ENCODE measurements at places on chromosomes 7 and 10.

DNA sequence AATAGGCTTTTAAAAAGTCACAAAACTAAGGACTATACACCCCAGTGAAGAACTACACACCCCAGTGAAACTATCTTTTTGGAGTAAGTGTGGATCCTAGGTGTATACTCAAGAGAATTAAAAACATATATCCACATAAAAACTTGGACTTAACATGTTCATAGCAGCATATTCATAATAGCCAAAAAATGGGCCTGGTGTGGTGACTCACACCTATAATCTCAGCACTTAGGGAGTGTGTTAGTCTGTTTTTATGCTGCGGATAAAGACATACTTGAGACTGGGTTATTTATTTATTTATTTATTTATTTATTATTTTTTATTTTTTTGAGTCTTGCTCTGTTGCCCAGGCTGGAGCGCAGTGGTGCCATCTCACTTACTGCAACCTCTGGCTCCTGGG is 19.0 kb upstream of the COMTD1 start:
- DNase-seq = no peak

- DNase-seq = no peak
Measured at GRCh38 chr10:74949843-74950765, 123.7 kb downstream of the KAT6B start.

DNA sequence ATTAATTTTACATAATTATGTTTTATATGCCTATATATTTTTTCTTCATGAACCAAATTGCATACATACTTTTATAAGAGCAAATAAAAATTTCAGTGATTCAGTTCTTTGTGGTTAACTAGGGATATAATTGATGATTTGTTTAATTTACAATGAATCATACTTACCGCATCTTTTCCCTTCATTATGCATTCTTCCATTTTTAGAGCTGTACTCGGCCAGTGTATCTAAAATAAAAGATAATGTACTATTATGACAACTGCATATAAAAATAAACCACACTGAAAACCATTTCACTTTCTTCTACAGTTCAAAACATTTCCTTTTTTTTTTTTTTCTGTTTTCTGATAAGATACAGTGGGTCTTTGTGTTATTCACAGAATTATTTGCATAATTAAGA is 179.9 kb downstream of the SEMA3E start:
- no peak for DNase-seq

GRCh38 chr7:70016044-70016770 is 417.9 kb downstream of the AUTS2 start:
- no peak for DNase-seq

DNA sequence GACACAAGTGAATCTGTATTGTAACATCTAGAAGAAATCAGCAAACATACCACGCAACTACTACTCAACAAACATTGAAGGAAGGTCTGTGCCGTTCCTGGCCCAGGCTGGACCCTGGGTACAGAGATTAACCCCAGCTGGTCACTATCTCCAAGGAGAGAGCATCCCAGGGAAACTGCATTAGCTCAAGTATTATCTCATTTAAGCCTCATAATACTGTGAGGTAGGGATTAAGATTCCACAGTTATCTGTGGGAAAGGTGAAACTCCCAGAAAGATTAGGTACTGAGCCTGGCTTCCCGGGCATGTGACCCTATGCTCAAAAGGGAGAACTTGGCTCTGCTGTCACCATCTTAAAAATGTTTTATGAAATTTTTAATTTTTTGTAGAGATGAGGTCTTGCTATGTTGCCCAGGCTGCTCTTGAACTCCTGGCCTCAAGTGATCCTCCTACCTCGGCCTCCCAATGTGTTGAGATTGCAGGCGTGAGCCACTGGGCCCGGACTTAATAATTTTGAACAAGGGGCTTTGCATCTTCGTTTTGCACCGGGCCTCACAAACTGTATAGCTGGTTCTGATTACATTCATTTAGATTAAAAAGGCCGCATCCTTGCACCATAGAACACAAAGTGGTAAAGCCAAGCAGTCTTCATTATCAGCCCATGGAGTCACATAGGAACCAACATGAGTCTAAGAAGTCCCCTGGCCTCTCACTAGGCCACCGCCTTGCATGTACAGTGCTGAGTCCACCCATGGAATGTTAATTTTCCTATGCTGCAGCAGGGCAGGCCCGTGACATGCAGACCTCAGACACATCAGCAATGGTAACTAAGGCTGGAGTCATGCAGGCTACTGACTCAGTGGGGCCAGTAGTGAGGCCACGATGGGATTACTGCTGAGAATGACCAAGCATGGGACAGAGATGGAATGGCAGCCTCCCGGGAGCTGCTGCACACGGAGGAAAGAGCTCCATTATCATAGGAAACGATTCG is 5.5 kb upstream of the CTBP2 start:
- no peak for DNase-seq

- DNase-seq = no peak
Measured at GRCh38 chr10:79025199-79025832, 43.5 kb upstream of the ZMIZ1 start.

- no peak for DNase-seq
Measured at GRCh38 chr10:124166431-124167125, 73.2 kb upstream of the CHST15 start.

GRCh38 chr10:43377424-43377883 is 6.0 kb downstream of the FXYD4 start:
- DNase-seq = no peak

- DNase-seq = no peak
Measured at GRCh38 chr7:70504254-70504653, 627.7 kb upstream of the GALNT17 start.

DNA sequence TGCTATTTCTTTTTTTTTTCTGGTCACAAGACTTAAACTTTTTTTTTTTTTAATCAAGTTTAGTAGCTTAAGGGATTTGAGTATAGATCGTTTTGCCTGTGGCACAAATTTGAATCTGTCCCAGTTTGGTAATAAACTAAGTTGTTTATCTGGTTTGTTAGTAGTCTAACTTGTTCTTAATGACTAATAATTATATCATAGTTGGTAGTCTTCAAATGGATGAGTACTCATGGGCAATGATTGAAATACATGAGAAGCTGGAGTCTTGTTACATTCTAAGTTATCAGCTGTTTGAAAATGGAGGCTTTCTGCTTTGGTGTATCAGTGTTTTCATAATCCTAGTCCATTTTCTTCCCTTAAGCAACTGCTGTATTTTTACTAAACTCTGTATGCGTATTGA is 12.3 kb downstream of the BTAF1 start:
- DNase-seq = no peak

DNA sequence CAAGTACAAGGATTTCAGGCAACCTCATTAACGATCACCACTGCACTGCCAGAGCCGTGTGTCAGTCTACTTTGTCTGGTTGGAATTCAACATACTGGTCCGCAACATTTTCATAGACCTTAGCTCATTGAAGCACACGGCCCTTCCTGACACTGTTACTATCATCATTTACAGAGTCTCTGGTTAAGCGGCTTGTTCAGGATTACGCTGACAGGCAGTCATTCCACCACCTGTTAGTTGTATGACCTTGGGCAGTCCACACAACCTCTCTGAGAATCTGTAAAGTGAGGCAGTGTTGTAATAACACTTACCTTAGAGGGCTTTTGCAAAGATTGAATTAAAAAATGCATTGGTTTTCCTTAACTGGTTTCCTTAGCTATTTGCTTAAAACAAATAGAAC is 112.6 kb downstream of the AOAH start:
- DNase-seq = no peak

- no peak for DNase-seq
Measured at GRCh38 chr7:113370910-113371309, 252.6 kb upstream of the SMIM30 start.

DNA sequence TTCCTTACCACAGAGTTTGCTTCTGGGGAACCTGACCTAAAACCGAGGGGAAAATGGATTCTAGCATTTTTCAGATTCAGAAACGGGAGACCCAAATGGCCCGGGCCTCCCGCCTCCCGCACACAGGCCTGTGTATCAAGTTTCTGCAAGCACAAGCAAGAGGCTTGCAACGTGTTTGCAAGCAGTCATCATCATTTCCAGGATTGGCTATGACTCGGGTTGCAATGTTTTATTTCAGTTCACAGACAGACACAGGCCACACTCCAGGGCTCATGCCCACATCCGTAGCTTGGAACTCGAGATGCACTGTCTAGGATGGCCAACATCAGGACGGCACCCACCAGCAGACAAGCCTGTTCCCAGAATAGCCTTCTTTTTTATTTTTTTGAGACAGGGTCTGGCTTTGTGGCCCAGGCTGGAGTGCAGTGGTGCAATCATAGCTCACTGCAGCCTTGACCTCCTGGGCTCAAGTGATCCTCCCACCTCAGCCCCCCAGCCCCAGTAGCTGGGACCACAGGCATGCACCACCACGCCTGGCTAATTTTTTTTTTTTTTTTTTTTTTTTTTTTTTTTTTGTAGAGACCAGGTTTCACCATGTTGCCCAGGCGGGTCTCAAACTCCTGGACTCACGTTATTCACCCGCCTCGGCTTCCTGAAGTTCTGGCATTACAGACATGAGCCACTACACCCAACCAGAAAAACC is 68.1 kb upstream of the FOXK1 start:
- DNase-seq = no peak

DNA sequence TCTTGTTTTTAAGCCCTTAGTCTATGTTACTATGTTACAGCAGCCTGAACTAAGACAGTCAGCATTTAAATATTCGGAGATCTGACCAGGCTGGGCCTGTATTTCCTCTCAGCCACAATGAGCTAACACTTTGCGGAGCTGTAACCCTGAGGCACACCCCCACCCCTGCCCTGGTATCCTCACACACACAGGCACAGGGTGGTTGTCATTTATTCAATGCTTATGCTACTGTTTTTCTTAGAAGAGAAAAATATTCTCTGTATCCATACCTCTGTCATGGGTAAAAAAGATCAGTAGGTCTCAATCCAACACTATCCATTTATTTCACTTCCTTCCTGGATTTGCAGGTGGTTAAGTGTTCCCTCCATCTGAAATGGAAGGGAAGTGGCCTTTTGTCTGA is 80.3 kb upstream of the TRIL start:
- no peak for DNase-seq

DNA sequence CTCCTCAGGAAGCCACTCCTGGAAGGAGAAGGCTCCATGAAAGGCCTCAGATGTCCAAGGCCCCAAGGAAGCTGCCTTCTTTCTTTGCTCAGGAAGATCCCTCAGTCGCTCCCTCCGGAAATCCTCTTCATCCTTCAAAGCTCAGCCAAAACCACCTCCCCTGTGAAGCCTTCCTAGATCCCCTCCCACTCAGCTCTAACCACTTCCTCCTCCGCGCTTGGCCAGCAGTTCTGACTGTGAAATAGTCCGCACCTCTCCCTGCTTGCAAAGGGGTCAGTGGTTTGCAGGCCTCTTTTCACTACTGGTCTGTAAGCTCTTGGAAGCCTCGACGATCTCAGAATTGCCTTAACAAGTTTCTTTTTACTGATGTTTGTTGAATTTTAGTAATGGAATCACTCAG is 23.9 kb downstream of the PYROXD2 start:
- peak; percentile 7 for DNase-seq

- no peak for DNase-seq
Measured at GRCh38 chr10:17022896-17023295, 106.7 kb downstream of the CUBN start.

DNA sequence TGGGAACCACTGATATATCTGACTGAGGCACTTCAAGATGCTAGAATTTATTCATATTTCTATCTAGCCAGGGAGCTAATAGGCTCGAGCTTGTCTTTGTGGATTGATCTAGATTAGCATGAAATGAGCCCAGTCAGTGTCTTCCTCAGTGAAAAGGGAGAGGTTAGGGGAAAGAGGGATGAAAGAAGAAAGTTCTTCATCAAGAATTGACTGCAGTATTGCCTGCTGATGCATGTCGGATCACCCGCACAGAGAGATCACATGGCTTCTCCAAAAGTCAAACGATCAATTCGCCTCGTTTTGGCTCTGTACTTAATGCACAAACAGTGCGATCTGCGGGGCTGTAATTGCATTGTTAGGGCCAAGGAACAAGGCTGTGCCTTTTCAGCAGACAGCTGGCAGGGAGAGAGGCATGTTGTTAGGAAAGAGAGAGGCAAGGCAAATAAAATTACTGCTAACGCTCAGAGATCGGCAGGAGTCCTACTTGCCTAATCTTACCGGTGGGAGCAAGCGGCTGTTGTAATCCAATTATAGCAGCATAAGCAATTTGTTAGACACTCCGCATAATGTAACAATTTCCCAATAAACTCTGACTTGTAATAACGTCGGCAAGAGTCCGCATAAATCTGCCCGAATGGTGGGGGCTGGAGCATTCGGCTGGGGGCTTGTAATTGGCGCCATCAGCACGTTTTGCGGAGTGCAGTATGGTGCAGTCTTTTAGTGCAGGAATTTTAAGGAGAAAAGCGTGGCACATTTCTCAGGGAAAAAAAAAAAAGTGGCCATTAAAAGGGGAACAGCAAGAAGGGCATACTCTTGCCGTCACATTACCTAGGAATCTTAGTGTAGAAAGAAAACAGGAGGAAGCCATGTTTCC is 102.1 kb downstream of the POLL start:
- DNase-seq = no peak

GRCh38 chr7:37097983-37098382 is 350.7 kb downstream of the ELMO1 start:
- no peak for DNase-seq

- peak; percentile 87 for DNase-seq
Measured at GRCh38 chr7:28922624-28923331, 35.4 kb downstream of the TRIL start.

DNA sequence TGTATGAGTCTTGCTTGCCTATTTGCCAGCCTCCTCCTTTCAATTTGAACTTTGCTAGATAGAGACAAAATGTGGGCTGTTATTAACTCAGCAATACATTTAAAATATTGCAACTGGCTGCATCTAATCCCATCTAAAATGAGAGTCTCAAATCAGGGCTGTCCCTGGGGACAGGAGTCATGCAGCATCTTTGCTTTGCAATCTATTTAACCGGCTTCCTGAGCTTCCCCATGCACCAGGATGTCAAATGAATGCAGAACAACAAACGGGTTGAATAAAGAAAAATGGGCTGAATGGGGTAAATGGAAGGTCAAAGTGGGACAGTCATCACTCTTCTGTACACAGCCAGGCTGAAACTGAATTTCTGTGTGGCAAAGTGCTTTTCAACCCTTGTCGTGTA is 89.2 kb downstream of the AOAH start:
- DNase-seq = no peak

GRCh38 chr7:50718311-50718710 is 64.4 kb downstream of the GRB10 start:
- DNase-seq = no peak

DNA sequence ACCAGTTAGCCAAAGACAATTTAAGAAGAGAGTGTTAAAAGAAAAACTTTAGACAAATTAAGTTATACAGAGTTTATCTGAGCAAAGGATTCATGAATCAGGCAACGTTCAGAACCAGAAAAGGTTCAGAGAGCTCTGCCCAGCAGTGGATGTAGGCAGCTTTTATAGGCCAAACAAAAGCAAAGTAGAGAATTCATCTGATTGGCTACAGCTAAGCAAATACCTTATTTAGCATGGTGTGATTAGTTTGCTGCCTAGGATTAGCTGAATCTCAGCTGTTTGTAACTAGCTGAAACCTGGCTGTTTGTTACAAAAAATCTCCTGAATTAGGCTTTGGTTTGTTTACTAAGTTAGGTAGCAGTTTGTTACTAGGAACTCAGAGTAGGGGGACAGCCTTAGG is 66.0 kb downstream of the SLC25A40 start:
- no peak for DNase-seq

GRCh38 chr7:34728156-34728555 is 70.1 kb downstream of the NPSR1 start:
- DNase-seq = no peak

- DNase-seq = no peak
Measured at GRCh38 chr7:41656366-41656765, 46.5 kb downstream of the INHBA start.
